ENCODE measurements at places on chromosomes 11 and 22.

GRCh38 chr22:30004694-30005093 lies 75.6 kb upstream of the HORMAD2 start:
- DNase-seq = no peak

GRCh38 chr11:81725701-81726100 lies 1008.0 kb downstream of the FAM181B start:
- peak; percentile 2 for DNase-seq

- no peak for DNase-seq
These were observed 6.2 kb downstream of the STIM1 start for GRCh38 chr11:3861683-3862082.

DNA sequence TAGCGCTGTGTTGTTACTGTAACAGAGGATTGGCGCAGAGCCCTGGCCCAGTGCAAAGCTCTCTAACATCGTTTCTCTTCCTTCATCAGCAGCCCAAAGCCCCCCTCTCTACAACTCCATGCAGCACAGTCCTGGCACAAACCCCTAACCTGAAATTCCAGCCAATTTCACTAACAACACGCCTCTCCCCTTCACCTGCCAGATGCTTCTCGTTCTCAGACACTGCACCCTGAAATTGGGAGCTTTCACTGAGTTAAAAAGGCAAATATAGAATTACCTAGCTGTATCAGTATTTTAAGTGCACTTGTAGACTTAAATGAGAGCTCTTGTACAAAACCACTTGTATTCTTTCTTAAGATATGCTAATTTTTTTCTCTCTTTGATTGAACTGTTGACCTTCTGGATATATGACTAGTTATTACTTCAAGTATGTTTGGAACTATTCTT lies 16.3 kb downstream of the GRAP2 start:
- DNase-seq = no peak

Measured in HCEC 1CT (cell line).